Activated CD8-positive, alpha-beta memory T cell treated with anti-CD3 and anti-CD28 coated beads for 48 hours (primary cell): ENCODE measurements at places on chromosomes 11 and 22.

DNA sequence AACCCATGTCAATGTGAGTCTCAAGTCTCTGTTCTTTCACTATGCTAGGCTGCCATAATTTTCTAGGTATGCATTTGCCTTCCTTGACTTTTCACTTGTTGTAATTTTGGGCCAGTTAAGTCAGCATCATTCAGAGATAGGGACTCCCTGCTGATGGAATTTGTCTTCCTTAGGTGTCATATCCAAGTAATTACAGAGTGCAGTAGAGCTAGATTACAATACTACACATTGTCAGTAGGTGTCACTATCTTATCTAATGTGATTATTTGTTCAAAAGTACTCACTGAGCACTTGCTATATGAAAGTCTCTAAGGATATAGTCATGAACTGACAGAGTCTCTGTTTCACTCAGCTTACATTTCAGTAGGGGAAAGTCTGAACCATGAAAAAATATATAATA lies 25.0 kb upstream of the SYN3 start:
- no peak for DNase-seq

GRCh38 chr22:49284931-49285330 lies 542.7 kb downstream of the BRD1 start:
- no peak for DNase-seq

DNA sequence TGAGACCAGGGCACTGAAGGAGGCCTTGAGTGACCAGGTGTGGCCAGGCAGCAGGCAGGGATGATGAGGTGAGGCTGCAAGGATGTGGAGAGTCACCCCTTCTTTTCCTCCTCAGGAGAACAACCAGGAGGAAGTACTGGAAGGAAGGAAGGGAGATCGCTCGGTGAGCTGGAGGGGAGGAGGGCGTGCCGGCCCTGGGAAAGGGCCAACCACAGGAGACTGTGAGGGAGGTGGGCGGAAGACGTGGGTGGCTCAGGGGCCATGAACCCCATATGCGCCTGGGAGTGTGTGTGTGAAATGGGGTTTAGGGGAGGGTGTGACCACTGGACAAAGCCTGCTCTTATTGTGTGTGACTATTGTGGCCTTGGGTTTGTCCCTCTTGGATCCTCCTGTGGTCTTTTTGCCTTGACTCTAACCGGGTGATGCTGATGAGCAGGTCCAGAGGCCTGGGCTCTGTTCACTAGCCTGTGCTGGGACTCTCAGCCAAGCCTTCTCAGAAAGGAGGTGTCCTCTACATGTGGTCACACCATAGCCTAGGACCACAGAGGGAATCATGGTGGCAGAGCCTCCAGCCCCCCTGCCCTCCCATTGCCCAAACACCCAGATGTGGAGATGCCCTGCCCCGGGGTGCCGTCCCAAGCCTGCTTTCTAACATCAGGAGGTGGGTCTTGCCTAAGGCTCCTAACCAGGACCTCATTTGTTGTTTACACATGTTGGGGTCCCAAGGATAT lies 41.3 kb upstream of the TUB start:
- no peak for DNase-seq

GRCh38 chr11:86578727-86579405 lies 93.5 kb downstream of the ME3 start:
- DNase-seq = no peak

GRCh38 chr11:134913999-134914590 lies 502.1 kb upstream of the B3GAT1 start:
- no peak for DNase-seq

DNA sequence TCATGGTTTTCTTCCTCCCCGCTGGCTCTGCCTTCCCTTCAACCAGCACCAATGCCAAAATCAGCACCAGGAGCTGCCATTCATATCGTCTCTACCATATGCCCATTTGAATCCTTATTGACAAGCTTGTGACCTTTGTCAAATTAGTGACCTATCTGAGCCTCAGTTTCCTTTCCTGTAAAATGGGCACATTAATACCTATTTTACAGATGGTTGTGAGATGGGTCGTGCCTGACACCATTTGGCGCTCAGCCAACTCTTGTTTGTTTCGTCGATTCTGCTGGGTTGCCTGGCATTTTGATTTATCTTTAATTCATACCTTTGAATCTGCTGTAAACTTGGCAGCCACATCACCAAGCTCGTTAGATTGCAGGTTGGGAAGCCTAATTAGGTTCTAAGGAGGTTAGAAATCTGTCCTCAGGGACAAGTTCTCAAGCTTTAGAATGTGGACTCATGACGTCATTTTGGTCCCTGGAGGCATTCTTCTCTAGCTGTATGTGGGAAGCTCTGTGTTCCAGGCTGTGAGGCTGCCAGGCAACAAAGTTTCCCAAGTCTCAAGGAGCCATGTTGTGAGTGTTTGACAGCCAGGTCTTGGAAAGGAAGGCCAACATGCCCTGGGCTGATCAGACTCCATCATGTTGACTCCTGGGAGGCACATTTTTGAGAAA lies 61.0 kb downstream of the RPS6KA4 start:
- DNase-seq = no peak

DNA sequence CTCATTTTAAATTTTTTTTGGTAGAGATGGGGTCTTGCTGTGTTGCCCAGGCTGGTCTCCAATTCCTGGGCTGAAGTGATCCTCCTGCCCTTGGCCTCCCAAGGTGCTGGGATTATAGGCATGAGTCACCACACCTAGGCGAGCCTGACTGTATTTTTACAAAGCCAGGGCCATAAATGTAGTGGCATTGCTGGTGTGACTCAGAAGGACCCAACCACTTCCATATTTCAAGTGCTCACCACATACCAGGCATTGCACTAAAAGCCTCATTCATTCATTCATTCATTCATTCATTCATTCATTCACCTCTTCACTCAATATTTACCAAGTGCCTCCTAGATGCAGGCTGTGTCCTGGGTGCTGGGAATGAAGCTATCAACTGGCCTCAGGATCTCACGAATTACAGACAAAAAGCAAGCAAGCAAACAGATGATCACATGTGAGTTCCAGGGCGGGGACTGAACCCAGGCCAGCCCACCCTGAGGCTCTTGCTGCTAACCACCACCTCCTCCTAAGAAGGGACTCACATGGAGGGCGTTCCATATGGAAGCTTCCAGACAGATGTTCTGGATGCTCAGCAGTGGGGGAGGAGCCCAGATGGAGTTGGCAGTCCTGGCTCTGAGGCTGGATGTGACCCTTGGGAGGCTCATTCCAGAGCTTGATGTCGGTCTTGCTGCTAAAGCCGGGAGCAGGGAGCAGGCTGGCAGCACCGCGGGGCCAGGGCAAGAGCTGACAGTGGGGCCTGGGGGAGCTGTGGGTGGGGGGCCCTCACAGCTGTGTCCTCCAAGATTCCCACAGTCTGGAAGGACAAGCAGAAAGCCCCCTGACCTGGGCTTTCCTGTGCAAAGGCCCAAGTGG lies 158.8 kb downstream of the CTTN start:
- no peak for DNase-seq

GRCh38 chr22:29503811-29504372 lies 23.9 kb downstream of the NEFH start:
- DNase-seq = no peak

DNA sequence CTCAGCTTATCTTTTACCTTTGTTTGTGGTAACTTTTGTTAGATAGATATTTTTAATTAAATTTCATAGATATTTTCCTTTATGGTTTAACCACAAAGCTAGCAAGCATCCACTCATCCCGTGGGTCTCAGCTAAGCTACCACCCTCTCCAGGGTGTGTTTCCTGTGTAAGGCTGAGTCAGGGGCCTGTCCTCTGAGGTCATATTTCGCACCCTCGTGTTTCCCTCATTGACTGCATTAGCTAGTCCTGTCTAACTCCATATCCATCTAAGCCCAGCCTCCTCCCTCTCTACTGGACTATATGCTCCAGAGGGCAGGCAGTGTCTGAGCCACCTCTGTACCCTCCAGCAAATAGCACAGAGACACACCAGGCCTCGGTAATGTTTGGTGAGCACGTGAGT lies 16.7 kb downstream of the XRRA1 start:
- no peak for DNase-seq

DNA sequence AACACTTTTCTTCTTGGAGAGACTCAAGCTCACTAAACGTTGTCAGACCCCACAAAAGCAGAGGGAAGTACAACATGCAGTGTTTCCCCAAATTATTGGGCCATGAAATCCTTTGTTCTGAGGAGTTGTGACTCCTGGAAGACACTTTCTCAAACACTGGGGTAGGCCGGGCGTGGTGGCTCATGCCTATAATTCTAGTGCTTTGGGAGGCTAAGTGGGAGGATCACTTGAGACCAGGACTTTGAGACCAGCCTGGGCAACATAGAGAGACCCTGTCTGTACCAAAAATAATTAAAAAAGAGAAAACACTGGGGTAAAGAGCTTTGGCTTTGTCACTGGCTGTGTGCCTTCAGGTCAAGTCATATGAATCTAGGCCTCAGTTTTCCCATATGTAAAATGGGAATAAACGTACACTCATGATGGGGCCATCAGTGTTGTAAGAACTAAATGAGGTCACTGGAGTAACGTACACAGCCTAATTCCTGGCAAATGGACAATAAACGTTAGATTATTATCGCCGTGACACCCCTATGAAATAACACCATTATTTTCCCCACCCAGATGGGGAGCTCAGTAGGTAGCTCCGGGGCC lies 92.0 kb downstream of the RRM1 start:
- DNase-seq = no peak

GRCh38 chr22:45525480-45525879 lies 22.8 kb downstream of the FBLN1 start:
- no peak for DNase-seq

GRCh38 chr11:132838627-132839026 lies 693.7 kb downstream of the OPCML start:
- no peak for DNase-seq

- peak; percentile 71 for DNase-seq
These were observed at the start of gene PACS1 for GRCh38 chr11:66069715-66070603. TSS of gene PACS1 (plus strand) at chr11:66070272. CDS start at chr11:66070487, 215 bp downstream.

DNA sequence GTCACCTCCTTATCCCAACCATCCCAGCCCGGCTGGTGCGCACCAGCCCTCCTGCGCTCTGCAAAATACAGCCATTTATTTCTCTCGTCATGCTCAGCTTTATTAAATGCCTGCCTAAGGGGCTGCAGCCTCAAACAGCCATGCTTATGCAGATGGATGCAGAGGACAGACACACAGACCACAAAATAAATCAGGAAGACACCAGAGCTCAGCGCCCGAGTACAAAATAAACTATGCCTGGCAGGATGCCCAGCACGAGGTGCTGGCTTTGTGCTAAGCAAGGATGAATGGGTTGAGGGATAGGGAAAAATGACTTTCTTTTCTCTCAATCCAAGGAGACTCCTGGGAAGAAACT lies 70.5 kb downstream of the RPUSD4 start:
- DNase-seq = no peak

GRCh38 chr11:19806251-19806650 lies 93.6 kb downstream of the NAV2 start:
- no peak for DNase-seq

GRCh38 chr11:75480185-75481175 lies 45.3 kb downstream of the GDPD5 start:
- no peak for DNase-seq

DNA sequence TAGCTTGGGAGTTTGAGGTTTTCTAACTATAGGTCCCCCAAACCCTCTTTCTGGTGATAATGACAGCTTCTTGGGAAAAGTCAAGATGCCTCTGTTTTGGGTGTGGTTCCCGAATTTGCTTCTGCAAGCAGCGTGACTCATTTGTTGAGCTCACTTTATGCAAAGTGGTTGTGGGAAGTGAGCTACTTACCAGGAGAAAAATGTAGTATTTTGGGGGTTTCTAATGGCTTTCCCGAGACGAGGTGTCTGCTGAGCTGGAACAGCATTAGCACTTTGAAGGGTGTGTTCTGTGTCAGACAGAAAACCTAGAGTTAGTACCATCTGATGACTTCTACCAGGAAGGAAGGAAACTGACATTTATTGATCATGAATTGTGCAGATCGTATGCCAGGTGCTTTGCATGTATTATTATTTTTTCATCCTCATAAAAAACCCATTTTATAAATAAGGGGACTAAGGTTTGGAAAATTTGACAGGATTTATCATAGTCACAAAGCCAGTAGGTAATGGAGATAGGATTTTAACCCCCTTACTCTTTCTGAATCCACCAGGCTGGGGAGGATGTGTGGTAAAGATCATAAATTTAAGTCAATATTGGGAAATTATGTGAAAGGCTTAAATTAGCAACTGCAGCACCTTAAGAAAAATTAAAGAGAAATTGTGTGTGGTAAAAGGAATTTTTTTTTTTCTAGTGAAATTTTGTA lies 108.8 kb upstream of the CD44 start:
- DNase-seq = no peak

DNA sequence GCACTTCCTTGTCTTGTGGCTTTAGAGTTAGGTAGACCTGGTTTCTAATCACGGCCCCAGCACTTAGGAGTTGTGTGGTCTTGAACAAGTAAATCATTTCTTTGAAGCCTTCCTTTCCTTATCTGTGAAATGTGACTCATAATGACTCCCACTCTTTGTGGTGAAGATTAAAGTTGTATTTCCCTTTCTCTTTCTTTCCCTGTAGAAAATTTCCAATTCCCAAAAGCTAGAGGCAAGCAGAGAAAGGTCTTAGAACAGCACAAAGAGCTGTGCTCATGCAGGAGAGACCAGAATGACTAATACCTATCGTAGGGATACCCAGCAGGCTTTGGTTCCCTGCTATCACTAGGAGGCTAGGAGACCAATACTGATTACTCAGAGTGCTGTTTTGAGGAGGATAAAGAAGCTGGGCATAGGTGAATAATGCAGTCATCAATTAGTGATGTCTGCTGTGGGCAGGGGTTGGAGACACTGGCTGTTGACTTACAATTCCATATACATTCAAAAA lies 270.7 kb upstream of the SYN3 start:
- DNase-seq = no peak

DNA sequence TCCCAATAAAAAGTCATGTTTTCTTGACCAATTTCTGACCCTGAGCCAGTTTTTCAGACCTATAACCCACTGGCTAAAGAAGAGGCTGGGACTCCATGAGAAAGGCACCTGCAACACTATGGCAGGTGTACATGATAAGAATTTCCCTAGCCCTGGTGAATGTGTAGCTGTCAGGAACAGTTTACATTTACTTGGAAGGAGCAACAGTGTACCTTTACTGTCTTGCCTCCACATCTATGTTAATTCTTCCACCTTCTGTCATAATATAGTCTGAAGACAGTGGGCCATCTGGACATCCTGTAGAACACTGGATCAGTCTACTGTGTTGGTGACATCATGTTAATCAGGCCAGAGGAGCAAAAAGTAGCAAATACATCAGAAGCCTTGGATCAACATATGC lies 72.1 kb upstream of the CD82 start:
- no peak for DNase-seq
